ENCODE measurements at places on chromosomes 2 and 18. TPM values are rescaled to one million over a fixed set of nuclear protein-coding genes. Genes with fewer than 3 reads are reported as not detected.

- no peak for DNase-seq
Measured at GRCh38 chr18:63326011-63326410, 6.4 kb upstream of the BCL2 start.

The CDH19 gene
- 25.1 TPM for total RNA-seq

- no peak for DNase-seq
Measured at GRCh38 chr2:183011743-183012142, 26.5 kb downstream of the NCKAP1 start.

GRCh38 chr18:711310-711656 lies 1.1 kb downstream of the ENOSF1 start:
- no peak for DNase-seq

- no peak for DNase-seq
Measured at GRCh38 chr18:51153659-51154371, 43.7 kb downstream of the MEX3C start.

DNA sequence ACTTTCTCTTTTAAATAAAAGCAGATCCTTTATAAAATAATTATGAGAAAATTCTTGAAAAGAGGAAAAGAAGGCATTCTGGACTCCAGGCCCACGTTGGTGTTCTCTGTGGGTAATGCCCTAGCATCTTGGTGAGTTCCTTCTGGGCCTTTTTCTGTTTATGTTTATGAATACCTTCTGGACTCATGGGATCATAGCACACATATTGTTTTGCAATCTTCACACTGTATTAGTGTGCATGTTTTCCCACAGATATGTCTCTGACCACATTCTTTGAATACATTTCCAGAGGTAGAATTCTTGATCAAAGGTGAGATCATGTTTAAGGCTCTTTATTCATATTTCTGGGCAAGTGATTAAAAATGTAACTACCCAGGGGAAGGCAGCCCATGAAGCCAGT lies 15.9 kb downstream of the GLI2 start:
- DNase-seq = no peak

GRCh38 chr2:101696272-101697123 lies 1.0 kb upstream of the MAP4K4 start:
- no peak for DNase-seq

GRCh38 chr2:19574778-19575260 lies 216.4 kb upstream of the OSR1 start:
- no peak for DNase-seq

Measured in Right ventricle myocardium inferior (tissue), 1 donor.